Activated T-helper 1 cell treated with Interleukin-2 at 50 U/mL for 16 hours (primary cell): ENCODE measurements at places on chromosomes 3 and 15.

DNA sequence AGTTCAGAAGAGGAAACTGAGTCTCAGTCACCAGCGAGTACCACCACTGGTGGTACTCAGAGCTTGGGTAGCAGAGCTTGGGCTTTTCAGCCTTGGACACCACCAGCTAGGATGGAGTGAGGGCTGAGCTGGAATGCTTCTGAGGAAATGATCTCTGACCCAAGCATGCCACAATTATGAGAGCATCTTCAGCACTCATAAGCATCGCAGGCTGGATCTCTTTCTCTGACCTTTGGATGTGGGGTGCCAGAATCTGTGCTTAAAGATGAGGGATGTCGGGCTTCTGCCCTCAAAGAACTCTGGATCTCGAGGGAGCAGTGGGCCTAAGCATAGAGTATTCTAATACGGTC is 36.4 kb downstream of the ZNF710 start:
- no peak for DNase-seq

GRCh38 chr3:46020766-46021510 is 6.3 kb downstream of the XCR1 start:
- no peak for DNase-seq

- no peak for DNase-seq
These were observed 109.1 kb upstream of the ATP10A start for GRCh38 chr15:25972141-25972675.

GRCh38 chr15:31020542-31020941 is 29.1 kb upstream of the MTMR10 start:
- DNase-seq: no peak

GRCh38 chr15:31135523-31135922 is 34.0 kb upstream of the TRPM1 start:
- no peak for DNase-seq

DNA sequence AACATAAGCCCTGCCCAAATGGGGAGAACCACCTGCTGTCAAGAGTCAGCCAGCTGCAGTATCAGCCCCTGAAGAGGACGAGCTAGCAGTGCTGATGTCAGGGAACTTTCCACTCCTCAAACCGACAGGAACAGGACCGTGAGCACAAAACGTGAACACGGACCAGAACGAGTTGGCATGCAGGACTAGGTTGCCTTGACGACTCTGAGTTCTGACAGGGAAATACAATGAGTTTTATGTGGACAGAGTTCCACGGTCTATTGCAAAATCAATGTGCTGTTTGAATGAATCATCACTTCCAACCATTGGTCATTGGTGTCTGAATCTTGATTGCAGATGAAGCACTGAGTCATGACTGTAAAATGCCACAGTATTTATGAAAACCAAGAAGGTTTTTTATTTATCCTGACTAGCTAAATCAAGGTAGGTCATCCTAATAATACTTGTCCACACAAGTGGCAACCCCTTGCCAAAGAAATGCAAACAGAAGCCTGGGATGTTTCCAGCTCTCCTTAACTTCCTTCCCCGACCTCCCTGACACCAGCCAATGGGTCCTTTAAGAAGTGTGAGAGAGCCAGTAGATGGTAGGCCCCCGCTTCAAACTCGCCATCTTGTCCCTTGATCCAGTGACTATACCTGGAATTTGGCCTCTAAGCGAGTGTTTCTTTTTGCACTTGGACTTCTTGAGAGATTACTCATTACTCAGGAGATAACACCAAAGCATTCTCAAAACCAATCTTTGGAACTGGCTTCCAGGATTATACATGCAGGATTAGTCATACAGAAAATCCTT is 119.6 kb downstream of the ASB7 start:
- DNase-seq: no peak
